ENCODE measurements at places on chromosomes 6 and 20.

GRCh38 chr6:157443066-157443800, 62.2 kb downstream of the ZDHHC14 start:
- DNase-seq = peak; percentile 86

GRCh38 chr6:118783931-118784550, 109.9 kb upstream of the ASF1A start:
- peak; percentile 29 for DNase-seq

DNA sequence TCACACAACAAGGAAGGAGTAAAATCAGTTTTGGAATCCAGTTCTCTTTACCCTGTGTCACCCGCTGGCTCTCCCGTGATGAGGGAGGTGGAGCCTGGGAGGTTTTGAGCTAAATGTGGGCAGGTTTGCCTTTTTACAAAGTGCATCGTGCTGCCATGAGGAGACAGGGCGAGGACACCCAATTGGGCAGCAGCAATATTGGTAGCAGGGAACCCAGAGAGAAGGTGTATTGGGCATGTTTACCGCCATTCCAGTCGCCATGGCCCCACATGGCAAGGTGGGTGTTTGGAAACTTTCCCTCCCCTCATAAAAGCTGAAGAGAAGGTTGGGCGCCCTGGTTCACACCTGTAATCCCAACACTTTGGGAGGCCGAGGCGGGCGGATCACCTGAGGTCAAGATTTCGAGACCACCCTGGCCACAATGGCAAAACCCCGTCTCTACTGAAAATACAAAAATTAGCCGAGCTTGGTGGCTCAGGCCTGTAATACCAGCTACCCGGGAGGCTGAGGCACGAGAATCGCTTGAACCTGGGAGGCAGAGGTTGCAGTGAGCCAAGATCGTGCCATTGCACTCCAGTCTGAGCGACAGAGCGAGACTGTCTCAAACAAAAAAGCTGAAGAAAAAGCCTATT, 3.5 kb upstream of the UBE2V1 start:
- no peak for DNase-seq

DNA sequence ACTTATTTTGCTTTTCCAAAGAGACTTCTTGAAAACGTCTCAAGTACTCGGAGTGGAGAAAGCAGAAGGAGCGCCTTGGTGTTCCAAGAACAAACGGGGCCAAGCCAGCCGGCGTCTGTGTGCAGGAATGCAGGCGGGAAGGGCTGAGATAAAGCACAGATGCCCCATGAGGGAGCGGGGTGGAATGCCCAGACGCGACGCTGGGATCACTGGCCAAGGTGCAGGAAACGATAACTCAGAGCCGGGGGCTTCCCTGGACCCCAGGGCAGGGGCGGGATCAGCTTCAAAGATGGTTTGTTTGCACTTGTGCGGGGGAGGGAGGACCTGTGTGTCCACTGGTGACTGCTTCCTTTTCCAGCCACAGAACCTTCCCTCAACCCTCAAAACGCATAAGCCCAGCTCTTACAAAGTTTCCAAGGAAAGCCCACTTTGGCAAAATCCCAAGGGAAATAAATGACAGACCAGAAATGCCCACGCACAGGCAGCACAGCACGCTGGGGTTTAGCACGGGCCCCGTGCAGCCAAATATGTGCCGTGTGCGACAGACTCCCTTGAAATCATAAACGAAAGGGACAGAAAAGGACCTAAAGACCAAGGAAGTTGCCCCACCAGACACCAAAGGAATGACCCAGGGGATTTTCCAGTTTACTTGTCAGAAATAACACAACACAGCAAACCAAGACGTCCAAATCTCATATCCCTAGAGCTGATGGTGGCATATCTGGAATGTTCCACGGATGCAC, 113.9 kb downstream of the NFATC2 start:
- DNase-seq = no peak

DNA sequence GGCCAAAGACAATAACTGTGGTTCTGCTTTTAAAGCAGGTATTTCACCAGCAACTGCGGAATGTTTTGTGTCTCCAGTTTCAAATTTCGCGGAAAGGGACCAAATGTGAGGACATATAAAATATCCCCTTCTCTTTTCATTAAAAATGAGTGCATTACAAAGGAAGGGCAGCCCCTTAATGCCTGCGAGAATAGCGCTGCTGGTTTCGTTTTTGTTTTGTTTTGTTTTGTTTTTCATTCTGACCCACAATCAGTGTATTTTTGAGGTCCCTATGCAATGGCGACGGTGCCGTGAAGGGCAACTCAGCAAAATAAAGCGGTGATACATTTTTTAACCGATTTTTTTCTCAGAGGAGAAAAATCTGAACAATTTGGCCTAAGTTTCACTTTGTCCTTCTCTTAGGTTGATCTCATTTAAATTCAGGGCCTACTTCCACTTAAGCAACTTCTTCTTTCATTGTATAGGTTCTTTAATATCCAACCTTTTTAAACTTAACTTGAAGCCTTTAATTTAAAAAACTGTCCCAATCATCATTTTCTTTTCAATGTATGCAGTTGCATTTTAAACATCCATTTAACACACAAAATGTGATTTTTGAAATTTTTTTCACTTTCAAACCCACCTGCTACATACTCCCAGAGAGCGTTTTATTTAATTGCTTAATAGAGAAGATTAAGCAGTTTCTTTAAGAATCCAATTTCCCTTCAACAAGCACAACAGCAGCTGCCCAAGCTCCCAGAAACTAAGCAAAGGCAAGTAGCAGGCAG, 2.9 kb upstream of the HIVEP2 start:
- no peak for DNase-seq

- peak; percentile 36 for DNase-seq
Observed at GRCh38 chr6:136035378-136036070, 184.0 kb downstream of the PDE7B start.

DNA sequence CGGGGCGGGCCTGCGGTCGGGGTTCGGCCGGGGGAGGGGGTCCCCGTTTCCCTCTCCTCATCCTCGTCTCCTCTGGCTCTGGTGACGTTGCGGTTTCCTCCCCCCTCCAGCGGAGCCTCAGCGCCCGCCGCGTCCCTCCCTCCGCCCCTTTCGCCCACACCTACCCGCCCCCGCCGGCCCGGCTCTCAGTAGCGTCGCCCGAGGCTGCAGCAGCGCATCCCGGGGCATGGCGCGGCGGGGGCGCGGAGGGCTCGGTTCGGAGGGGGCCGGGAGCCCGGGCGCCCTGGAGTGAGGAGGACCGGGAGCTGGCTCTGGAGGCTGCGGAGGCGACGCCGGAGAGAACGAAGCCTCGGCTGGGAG, at the start of gene DSE:
Gene DSE, plus strand, starts transcription at position 188 of the 360 bp plus-strand sequence. CDS start 28,304 bp downstream, outside the sequence.
- peak; percentile 89 for DNase-seq

- DNase-seq = no peak
Observed at GRCh38 chr20:31581391-31581790, 23.7 kb upstream of the ID1 start.

- peak; percentile 96 for DNase-seq
Observed at GRCh38 chr6:81938014-81938856, 185.8 kb upstream of the TENT5A start.

GRCh38 chr20:45372646-45373352, 5.3 kb downstream of the TP53TG5 start:
- no peak for DNase-seq

GRCh38 chr20:6595704-6596103, 171.8 kb upstream of the BMP2 start:
- DNase-seq = no peak

DNA sequence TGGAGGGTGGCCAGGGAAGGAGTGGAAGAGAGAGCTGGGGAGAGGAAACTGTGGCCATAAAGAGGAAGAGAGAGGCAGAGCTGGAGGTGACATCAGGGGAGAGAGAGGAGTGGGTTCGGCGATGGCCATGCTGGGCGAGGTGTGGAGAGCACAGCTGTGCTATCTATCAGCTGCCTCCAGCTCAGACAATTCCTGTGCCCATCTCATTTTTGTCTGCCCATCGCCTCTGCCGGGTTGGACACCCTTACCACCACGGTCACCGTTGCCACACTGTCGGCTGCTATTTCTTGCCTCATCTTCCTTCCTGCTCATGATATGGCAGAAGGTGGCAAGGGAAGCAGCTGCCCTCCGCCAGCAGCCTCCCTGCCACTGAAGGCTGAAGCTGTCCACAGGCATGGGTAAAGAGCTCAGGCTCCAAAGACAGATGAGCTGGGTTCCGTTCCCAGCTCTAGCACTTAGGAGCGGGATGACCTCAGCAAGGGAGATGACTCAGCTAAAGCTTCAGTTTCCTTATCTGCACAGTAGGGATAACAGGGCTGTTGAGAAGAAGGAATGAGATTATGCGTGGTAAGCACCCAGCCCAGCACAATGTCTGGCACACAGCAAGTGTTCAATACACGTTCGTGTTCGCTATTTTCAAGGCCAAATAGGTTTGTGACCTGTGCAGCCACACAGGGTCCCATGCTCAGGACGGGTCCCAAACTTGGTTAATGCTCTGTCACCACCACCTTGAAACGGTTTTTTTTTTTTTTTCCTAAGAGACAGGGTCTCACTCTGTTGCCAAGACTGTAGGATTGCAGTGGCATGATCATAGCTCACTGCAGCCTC, 21.9 kb upstream of the TAF8 start:
- peak; percentile 83 for DNase-seq

DNA sequence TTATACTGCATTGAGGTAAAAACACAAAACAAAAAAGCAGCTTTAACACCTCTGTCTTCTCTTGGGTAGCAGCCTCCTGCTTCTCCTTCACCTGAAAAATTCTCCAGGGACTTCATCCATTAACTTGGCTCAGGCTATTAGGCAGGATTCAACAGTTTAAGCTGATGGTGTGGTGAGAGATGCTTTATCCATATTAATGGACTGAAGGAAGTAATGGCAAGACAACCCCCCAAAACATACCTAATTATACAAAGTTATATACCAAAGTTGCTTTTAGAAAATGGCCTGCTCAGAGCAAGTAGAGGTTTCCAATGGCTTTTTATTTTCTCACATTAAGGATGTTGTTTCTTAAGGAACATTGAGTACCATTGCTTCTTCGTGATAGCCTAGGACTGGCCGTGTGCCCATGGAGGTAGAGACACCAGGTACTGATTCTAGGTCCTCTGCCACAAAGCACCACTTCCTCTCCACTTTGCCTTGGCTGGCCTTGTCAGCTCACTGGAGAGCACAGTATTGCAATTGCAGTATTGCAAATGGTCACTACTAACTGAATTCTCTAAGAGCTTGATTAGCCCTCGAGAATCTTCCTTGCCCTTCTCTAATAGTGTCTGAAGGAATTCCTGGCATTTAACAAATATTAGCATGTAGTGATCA, 7.3 kb downstream of the EDN1 start:
- no peak for DNase-seq

DNA sequence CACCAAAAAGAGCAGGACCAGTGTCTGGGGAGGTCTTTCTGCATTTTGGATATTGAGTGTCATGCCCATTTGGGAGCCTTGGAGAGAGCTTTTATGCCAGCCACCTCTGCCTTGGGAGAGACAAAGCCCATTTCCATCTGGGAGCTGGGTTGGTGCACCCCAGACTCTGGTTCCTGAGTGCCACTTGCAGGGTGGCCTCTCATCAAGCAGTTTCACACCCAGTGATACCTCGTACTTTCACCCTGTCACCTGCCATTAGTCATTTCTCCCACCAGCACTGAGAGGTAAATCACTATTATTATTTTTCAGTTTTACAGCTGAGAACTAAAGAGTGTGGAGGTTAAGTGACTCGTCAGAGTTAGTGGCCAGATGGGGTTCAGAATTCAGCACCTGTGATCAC, 94.7 kb downstream of the PTPRT start:
- DNase-seq = no peak

DNA sequence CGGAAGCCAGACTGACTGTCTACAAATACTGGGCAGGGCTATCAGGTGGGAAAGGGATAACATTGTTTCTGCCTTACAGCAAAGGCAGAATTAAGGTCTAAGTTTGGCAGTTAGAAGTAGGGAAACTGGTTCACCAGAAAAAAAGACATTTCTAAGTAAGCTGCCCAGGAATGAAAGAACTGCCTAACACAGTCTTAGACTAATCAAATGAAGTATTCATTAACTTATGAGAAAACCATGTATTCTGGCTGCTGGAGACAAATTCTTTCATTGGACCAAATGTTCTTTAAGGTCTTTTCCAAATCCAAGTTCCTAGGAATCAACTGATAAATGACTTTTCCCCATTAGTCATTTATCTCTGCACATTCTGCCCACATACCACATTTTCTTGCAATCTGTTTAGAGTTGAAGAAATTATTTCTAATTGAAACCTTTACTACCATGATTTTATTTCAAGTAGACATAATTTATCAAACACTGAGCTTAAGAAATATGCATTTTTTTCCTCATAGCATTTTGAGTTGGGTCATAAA, 120.3 kb upstream of the OGFRL1 start:
- DNase-seq = no peak

DNA sequence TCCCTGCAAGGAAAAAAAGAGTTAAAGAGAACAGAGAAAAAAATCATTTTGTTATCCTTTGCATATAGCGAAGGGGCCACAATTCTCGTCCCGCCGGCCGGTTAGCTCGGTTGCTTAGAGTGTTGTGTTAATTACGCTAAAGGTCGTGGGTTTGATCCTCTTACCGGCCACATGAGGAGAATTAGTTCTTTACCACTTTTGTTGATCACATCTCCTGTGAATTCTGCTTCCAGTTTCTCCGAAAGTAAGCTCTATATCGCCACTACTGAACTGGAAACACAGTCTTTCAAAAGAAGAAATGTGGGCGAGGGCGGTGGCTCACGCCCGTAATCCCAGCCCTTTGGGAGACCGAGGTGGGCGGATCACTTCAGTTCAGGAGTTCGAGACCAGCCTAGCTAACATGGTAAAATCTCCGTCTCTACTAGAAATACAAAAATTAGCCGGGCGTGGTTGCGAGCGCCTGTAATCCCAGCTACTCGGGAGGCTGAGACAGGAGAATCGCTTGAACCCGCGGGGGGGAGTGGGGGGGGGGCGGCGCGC, 13.4 kb downstream of the PRSS16 start:
- no peak for DNase-seq

DNA sequence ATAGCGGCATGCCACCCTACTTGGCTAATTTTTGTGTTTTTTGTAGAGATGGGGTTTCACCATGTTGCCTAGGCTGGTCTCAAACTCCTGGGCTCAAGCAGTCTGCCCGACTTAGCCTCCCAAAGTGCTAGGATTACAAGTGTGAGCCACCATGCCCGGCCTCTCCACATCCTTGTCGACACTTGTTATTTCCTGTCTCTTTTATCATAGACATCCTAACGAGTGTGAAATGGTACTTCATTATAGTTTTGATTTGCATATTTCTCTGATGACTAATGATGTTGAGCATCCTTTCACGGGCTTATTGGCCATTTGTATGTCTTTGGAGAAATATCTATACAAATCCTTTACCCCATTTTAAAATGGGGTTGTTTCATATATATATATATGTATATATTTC, 39.0 kb upstream of the ASXL1 start:
- DNase-seq = no peak

- DNase-seq = peak; percentile 78
Observed at GRCh38 chr6:27133281-27134227, 113.9 kb upstream of the PRSS16 start.

DNA sequence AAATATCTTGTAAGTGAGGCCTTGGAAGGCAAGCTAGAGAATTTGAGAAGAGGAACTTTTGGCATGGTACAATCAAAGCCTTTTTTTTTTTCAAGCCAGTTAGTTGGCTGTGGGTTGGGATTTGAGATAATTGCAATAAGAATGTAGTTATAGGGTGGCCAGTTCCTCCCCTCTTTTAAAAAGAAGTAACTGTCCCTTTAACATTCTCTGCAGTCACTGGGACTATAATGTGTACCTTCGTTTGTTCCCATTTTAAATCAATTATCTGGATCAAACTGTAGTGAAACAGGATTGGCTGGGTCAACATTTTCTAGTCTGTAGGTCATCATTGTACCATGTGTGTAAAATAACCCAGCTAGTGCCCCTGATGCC, 212.3 kb upstream of the LAMP5 start:
- no peak for DNase-seq
